Activated CD4-positive, alpha-beta T cell treated with anti-CD3 and anti-CD28 coated beads for 36 hours (primary cell): ENCODE measurements at places on chromosomes 2 and 18.
A peak's percentile ranks its signal among the peaks of the same experiment; 100 is the strongest.

GRCh38 chr2:135037831-135038230 lies 9.4 kb downstream of the MAP3K19 start:
- no peak for DNase-seq

DNA sequence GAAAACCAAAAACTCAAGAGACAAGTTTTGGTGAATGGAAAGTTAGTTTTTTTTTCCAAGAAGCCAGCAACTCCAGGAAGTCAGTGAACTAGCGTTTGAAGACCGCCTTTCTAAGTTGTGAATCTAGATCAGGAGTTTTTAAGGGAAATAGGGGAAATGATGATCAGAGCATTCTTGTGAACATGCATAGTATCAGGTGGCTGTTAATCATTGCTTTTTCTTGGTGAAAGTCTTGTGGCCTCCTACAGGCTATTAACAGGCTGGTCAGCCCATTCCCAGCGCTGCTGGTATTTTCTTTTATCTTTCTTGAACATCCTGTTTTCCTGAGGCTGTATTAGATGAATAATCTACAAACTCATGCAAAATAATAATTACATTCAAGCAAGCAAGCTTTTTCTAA lies 155.8 kb downstream of the PTPRM start:
- no peak for DNase-seq

DNA sequence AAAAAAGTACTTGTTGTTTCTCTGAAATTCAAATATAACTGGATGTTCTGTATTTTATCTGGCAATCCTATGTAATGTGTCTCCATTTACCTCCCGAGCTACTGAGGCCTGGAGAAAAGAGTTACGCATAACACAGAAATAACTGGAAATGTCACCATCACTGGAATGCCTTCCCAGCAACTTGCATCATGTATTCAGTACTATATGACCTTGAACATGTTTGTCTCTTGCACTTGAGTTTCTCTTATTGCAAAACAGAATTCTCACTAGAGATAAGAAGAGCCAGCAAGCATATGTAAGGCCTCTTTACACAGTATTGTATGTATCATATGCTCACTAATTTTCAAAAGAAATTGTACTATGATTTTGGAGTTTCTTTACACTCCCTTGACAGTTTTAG lies 99.6 kb upstream of the CTAGE1 start:
- DNase-seq = no peak

- DNase-seq = peak; percentile 46
Measured at GRCh38 chr18:37322492-37323035, 243.0 kb downstream of the CELF4 start.

DNA sequence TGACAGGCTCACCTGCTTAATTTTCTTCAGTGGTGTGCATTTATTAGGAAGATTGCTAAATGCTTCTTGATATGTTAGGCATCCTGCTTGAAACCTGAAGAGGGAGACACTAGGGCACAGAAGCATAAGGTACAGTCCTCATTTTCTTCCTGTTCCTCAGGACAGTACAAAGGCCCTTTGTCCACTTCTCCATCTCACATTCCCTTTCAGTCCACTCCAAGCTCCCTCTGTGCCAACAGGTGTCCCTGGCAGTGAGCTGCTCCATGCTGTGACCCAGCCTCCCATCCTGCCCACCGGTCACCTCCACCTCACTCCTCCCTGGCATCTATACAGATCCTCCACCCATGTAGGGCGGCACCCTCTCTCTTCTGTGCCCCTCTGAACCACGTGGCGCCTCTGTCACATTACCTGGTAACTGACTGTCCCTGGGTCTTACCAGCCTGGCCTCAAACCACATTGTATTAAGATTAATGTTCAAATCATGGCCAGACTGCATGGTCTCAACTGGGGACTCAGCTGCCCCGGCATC lies 162.8 kb downstream of the VAPA start:
- DNase-seq = no peak

GRCh38 chr2:231009236-231009919 lies 13.5 kb downstream of the SPATA3 start:
- DNase-seq = no peak

GRCh38 chr2:101359410-101359954 lies 27.8 kb downstream of the CREG2 start:
- no peak for DNase-seq

- DNase-seq = no peak
Measured at GRCh38 chr18:48186861-48187260, 222.3 kb downstream of the ZBTB7C start.

DNA sequence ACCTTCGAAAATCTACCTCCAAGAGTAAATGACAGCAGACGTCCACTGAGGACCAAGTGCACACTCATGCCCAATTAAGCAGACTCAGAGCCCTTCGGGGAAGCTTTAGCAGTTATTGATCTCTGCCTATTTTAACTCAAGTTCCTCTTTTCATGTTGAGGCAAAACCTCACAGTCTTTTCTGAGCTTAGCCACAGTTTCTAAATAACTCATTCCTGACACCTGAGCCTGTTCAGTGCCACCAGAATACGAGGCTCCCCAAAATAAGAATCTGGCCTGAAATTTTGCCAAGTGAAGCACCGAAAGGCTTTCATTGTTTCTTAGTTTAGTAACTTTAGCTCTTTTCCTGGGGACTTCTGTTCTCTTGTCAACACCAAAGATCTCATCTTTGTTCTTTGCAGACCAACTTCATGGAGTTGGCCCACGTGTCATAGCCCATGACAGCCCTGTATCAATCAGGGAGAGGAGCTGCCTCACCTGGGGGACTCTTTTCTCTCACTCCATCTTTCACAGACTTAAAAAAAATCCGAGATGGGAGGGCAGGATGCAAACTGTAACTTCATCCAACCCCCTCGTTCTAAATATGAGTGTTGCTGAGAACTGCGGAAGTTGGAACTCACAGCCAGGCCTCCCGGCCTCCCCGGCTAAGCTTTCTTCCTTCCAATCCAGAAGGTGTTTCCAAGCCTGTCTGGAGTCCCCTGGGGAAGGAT lies 22.2 kb downstream of the INPP5D start:
- DNase-seq = peak; percentile 49

- no peak for DNase-seq
Measured at GRCh38 chr2:222298001-222298310, 842 bp downstream of the PAX3 start.
